ENCODE measurements at places on chromosomes 11 and 22. TPM values are rescaled to one million over a fixed set of nuclear protein-coding genes. Genes with fewer than 3 reads are reported as not detected.

ATXN10 gene
- 73.0 TPM for total RNA-seq

PHOX2A gene
- total RNA-seq, result not detected

SYT9 gene
- total RNA-seq, result not detected

OVCH2 gene
- total RNA-seq, result not detected

C22orf23 gene
- total RNA-seq, result 0.29 TPM

MS4A15 gene
- total RNA-seq, result not detected

CCDC73 gene
- total RNA-seq, result not detected

WT1 gene
- 0.96 TPM for total RNA-seq

MRPL21 gene
- 59.0 TPM for total RNA-seq

WBP2NL gene
- total RNA-seq, result not detected

- no peak for DNase-seq
Observed at GRCh38 chr11:66723693-66724092, 5.3 kb downstream of the SPTBN2 start.

DNA sequence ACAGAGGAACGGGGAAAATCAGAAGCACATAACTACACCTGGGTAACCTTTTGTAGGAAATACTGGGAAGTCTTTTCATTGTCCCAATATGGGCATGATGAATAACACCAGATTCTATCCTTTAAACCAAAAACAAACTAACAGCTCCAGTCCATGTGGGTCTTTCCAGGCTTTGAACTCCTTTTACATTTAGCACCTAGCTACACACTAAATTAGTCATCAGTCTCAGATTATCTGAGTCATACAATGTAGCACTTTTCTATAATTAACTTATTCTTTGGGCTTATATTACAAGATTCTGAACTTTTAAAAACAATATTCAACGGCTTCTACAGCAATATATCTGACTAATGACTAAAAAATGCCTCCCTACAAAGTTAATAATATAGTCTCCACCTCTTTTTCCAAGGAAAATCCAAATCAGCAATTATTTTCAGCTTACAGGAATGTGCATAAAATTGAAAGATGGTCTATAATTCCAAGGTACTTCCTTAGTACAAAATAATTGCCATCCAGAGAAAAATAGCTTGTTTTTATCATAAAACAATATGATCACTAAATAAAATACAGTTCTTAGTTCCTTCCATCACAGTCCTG lies 26.3 kb downstream of the STK33 start:
- DNase-seq, result peak; percentile 50

DNA sequence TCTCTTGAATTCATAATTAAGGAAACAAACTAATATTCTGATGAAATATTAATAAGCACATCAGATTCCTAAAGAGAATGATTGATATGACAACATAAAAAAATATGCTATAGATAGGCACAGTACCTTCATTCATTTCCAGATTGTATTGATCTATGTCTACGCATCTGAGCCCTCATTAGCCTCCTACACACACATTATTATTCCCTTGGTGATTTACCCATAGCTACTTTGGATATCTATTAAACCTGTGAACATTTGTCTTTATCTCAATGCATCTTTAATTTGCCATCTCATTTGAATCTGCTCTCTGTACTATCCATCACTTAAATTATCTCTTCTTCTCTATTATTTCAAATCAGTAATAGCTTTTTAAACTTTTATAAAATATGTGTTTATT lies 18.4 kb downstream of the SESN3 start:
- no peak for DNase-seq

DNA sequence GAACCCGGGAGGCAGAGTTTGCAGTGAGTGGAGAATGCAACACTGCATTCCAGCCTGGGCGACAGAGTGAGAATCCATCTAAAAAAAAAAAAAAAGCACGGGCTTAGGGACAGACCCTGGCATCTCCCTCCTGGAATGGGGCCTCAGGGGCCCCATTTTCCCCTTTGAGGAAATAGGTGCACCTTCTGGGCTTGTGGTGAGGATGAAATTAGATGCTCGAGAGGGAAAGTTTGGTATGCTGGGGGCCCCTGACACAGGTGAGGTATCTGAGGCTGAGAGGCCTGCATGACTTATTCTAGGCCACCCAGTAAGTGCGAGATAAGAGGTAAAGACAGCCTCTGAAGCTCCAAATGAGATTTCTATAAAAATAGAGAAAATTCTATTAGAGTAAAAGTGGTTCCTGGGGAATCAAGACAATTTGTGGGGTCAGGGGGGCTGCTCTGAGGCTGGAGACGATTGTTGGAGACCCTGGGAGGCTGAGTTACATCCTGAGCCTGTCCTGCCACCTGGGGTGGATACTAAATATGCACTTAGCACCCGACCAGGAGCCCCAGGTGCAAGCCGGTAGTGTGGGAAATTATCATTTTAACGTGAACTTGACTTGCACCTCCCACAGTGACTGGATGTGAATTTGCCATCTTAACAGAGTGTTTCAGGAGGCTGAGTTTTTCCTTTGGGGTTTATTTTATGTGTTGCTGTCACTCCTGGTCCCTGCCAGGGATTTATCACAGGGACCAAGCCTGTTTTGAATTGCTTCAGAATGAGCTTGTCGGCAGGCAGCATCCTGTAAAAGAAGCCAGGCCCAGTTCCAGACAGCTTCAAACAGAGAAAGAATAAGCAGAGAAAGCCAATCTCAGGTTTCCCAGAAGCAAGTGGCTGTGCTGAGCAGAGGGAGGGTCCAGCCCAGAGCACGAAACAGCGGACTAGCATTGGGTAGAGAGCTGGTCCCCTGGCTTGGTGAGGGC lies 48.4 kb upstream of the TSKU start:
- DNase-seq, result no peak

GRCh38 chr11:35474688-35475087 lies 50.7 kb downstream of the PAMR1 start:
- no peak for DNase-seq

DNA sequence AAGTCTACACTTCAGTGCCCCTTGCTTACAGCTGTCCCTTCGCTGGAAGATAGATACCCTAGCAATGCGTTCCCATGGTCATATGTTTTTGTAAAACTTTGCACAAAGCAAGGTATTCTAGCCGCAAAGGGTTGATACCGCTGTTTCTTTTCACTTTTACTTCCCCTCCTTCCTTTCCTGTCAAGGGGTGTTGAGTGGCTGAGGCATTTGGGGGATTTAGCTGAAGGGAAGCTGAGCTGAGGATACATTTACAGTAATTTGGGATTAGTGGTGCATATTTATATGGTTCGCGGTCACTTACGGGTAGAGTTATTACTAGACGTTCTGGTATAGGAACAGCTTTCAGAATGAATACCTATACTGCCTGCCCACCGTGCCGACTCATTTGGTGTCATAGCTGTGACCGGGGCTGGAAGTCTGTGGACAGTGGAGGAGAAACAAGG lies 86.9 kb upstream of the WNT11 start:
- no peak for DNase-seq

DNA sequence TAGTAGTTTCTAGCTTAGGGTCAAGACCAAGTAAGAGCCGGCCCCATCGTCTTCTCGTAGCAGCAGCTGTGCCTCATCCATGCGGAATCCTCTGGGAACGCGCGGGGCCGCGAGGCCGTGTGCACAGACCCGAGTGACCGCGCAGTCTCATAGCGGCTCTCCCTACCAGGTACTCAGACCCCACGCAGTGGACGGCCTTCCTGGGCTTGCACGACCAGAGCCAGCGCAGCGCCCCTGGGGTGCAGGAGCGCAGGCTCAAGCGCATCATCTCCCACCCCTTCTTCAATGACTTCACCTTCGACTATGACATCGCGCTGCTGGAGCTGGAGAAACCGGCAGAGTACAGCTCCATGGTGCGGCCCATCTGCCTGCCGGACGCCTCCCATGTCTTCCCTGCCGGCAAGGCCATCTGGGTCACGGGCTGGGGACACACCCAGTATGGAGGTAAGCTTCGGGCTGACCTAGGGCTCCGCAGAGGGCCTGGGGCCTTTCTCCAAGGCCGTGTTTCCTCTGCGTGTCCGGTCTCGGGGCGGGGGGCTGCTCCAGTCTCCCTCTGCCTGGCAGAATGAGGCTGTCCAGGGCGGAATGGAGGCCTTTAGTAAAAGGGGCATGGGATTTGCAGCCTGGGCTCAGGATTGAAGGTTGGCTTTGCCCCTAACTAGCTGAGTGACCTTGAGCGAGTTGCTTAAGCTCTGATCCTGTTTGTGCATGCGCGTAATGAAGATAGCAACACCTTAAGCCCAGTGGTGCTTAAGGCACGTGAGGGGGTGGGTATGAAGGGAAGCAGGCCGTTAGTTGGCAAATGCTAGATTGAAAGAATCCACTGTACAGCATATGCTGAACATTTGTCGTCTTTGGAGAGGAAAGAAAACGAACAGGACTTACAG lies 48.9 kb downstream of the ST14 start:
- DNase-seq, result no peak

- DNase-seq, result peak; percentile 96
Observed at GRCh38 chr11:29318134-29318845, 698.5 kb downstream of the KCNA4 start.

- DNase-seq, result no peak
Observed at GRCh38 chr11:118900535-118901384, 17.1 kb downstream of the CXCR5 start.

DNA sequence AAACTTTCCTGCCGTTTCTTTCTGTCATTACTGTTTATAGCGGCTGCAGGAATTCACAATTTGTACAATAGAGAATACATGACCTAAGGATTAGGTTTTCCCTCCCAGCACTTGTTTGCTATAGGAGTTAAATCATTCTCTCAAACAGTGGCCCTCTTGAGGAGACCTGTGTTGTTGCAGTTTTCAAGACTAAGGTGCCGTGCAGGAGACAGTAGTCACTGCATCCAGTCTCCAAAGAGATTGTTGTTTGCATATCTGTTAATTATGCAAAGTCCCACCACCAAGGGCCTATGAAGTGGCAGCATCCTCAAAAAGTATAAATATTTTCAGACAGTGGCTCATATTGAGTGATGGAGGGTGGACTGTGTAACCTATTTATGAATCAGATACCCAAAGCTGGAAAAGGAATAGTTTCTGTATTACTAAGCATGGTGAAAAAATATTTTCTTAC lies 2.3 kb downstream of the PRSS23 start:
- peak; percentile 62 for DNase-seq

DNA sequence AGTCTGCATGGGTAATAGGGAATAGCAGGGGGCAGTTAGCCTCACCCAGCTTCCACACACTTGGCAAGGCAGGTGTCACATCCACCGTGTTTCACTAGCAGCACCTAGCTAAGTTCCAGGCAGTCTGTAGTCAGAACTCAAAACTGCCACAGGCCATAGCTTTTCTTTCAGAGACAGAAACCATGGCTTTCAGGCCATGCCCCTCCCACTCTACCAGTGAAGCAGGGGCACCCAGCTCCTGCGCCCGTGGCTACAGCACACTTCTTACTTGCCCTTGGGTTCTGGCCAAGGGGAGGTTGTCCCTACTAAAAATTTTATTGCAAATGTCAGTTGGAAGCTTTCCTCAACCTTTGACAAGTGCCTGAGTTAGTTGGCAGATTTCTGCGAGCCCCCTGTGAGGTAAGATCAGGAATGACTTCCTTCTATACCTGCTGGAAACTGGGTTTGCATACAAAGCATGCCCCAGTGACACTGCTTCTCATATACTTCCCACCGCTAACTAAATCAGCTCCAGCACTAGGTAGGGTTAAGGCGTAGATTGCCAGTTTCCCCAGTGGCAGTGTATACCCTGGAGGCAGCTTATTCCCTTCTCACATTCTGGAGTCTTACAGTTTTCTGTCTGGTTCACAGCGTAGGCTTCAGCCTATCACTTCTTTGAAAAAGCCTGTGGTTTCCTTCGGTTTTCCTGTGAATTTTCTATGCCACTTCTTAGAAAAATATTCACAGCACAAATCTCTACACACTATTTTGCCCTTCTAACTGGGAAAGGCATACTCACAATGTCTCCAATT lies 139.0 kb upstream of the LUZP2 start:
- DNase-seq, result no peak

- DNase-seq, result no peak
Observed at GRCh38 chr11:67496113-67496512, 9.1 kb downstream of the PITPNM1 start.

DNA sequence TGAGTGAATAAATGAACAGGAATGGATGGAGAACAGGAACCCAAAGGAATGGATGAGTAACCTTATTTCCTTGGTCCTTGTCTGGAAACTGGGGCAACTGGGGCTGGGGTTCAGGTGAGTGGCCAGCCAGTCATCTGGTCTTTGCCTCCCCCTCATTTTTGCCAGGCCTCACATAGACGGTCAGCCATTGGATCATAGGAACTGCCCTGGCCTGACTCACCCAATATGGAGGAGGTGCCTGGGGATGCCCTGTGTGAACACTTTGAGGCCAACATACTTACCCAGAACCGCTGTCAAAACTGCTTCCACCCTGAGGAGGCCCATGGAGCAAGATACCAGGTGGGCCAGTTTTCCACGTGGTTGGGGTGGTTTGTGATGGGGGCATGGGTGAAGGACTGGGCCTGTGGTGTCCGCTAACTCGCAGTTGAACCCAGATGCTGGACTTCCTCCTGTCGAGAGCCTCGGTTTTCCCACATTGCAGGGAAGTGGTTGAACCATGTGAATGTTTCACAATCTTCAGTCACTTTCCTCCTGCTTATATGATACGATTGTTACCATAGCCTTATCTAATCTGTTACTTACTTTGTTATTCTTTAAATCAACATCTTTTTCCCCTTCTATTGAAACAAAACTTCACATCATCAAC lies 4.4 kb downstream of the TRIOBP start:
- DNase-seq, result no peak

- no peak for DNase-seq
Observed at GRCh38 chr11:108804511-108804910, 139.6 kb downstream of the DDX10 start.

GRCh38 chr11:71170624-71171423 lies 81.6 kb downstream of the SHANK2 start:
- DNase-seq, result no peak

- DNase-seq, result no peak
Observed at GRCh38 chr22:45826520-45826919, 150.4 kb downstream of the WNT7B start.

GRCh38 chr11:100640071-100640470 lies 47.0 kb upstream of the ARHGAP42 start:
- no peak for DNase-seq

DNA sequence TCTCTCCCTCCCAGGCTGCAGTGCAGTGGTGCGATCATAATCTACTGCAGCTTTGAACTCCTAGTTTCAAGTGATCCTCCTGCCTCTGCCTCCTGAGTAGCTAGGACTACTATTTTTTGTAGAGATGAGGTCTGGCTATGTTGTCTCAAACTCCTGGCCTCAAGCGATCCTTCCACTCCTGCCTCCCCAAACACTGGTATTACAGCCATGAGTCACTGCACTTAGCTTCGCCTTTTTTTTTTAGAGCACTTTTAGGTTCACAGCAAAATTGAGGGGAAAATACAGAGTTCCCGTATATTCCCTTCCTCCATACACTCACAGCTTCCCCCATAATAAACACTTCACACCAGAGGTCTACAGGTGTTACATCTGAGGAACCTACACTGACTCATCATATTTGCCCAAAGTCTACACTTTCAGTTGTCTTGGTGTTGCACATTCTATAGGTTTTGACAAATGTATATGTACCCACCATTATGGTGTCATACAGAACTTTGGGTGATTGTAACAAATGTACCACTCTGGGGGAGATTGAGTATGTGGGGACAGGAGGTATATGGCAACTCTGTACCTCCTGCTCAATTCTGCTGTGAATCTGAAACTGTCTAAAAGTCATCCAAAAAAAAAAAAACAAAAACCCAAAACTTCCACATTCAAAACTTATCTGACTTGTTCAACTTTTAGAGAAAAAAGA lies 11.3 kb upstream of the SLC37A4 start:
- DNase-seq, result no peak

- DNase-seq, result no peak
Observed at GRCh38 chr22:40588726-40589125, 47.8 kb downstream of the MRTFA start.
